Cardiac atrium fibroblast (primary cell): ENCODE measurements at places on chromosomes 12 and 14. TPM values are rescaled to one million over a fixed set of nuclear protein-coding genes. Genes with fewer than 3 reads are reported as not detected.

IL26 gene
- 0.32 TPM in 1 of 2 replicates, not detected in the other for total RNA-seq

OTOGL gene
- 0.81 and 1.1 TPM in 2 replicates for total RNA-seq

MANSC4 gene
- total RNA-seq, result not detected in 2 replicates

DYNC1H1 gene
- 298 and 398 TPM in 2 replicates for total RNA-seq

RAD9B gene
- under 0.01 TPM in 1 of 2 replicates, not detected in the other for total RNA-seq

ATP6V1D gene
- 74.2 and 92.5 TPM in 2 replicates for total RNA-seq

RIN3 gene
- 1.1 and 2.1 TPM in 2 replicates for total RNA-seq

KCNH3 gene
- total RNA-seq, result 0.54 TPM in 1 of 2 replicates, not detected in the other

LDHB gene
- total RNA-seq, result 489 and 529 TPM in 2 replicates

SOAT2 gene
- not detected in 2 replicates for total RNA-seq

ZBTB25 gene
- total RNA-seq, result 4.4 and 5.6 TPM in 2 replicates
